ENCODE measurements at places on chromosomes 1 and 21.

DNA sequence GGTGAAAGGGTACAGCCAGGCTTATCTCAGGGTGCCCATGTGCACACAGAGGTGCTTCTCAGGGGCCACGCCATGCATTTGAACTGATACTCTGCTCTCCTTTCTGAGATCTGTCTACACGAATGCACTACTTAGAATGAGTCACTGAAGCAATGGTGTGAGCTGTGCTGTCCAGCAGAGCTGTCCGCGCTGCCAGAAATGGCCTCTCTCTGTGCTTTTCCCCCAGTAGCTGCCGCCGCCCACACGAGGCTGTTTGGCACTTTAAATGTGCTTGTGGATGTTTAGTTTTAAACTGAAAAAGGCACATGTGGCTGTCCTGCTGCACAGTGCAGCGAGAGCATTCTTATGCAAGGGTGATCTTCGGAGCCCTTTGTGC is 87.1 kb upstream of the COL6A1 start:
- DNase-seq: no peak

- no peak for DNase-seq
Observed at GRCh38 chr1:199161319-199161680, 522.5 kb downstream of the PTPRC start.

GRCh38 chr21:42290505-42290904 is 24.7 kb downstream of the TFF3 start:
- DNase-seq: no peak

DNA sequence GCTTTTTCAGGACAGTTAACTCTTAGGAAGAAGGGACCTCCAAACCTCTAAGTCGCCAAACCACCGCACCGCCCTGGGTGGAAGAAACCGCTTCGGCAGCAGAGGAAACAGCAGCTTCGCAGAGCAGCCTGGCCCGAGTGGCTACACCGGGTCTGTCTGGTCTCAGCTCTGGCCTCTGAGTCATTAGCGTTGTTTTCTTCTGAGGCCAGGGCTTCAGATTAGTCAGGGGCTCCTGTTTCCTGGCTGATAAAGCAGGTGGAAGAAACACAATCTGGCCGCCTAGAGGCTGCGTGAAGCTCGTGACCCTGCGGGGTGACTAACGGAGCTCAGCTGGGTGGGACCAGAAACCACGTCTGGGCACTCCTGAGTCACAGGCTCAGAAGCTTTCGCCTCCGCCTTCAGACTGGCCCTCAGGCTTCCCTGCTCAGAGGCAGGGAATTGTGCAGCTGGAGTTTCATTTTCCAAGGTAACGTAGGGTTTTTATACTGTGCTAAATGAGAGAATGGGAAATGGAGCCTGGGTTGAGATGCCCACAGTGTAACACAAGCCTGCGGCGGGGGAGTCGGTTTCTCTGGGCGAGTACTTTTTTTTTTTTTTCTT is 44.9 kb downstream of the CHAF1B start:
- no peak for DNase-seq

GRCh38 chr1:248372394-248372793 is 3.2 kb upstream of the OR2T6 start:
- no peak for DNase-seq

GRCh38 chr1:2163205-2163604 is 31.4 kb downstream of the FAAP20 start:
- no peak for DNase-seq

- DNase-seq: no peak
Observed at GRCh38 chr1:150575518-150576366, 3.7 kb downstream of the MCL1 start.

- no peak for DNase-seq
Observed at GRCh38 chr1:33234588-33234990, 21.7 kb upstream of the ZNF362 start.

- no peak for DNase-seq
Observed at GRCh38 chr1:159600894-159601293, 13.3 kb downstream of the APCS start.

GRCh38 chr1:184563308-184563707 is 176.5 kb downstream of the C1orf21 start:
- DNase-seq: no peak

DNA sequence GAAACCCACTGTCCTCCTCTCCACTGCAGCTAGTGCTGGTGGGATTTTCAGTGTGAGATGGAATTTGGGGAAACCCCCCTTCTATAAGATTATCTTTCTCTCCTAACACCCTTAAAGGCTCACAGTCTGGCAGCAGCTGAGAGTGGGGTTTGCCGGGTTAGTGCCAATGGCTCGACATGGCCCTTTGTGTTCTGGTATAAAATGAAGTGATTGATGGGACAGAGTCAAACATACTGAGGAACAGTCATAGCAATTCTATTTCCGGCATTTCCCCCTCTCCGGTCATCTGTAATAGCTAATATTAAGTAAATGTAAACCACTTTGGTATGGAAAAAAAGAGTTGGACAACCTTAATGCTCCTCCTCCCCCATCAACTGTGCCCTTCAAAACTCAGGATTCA is 37.6 kb downstream of the TFF3 start:
- no peak for DNase-seq

Data from NCI-H187 (cell line).